Activated naive CD4-positive, alpha-beta T cell treated with anti-CD3 and anti-CD28 coated beads, Interleukin-2, amount 50 U/mL, for 16 hours (primary cell): ENCODE measurements at places on chromosomes 11 and 22.

GRCh38 chr11:1108246-1108900, 33.7 kb downstream of the MUC2 start:
- no peak for DNase-seq

- DNase-seq, result no peak
Measured at GRCh38 chr11:68164437-68164836, 43.2 kb upstream of the CHKA start.

DNA sequence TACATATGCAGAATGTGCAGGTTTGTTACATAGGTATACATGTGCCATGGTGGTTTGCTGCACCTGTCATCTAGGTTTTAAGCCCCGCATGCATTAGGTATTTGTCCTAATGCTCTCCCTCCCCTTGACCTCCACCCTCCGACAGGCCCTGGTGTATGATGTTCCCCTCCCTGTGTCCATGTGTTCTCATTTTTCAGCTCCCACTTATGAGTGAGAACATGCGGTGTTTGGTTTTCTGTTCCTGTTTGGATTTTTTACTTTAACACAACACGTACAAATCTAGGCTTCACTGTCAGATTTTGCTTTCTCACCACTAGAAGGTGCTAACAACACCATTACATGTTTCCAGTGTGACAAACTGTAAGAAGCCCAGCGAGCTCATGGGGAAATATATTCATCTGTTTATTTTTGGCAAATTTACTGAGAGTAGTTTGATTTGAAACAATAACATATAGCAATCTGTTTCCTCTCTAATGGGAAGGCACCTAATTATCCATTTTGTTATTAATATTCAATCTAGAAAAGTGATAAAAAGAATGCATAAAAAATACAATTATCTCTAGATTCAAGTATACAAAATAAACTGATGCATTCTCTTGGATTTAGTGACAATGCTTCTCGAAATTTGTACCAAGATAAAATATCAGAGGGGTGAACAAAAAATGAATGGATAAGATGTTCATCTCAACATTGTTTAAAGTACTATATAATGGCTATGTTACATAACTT, 23.2 kb upstream of the BIRC3 start:
- no peak for DNase-seq

GRCh38 chr11:304915-305843, 2.4 kb upstream of the IFITM2 start:
- peak; percentile 65 for DNase-seq

- DNase-seq, result no peak
Measured at GRCh38 chr11:72336163-72336562, 92.2 kb upstream of the PHOX2A start.

DNA sequence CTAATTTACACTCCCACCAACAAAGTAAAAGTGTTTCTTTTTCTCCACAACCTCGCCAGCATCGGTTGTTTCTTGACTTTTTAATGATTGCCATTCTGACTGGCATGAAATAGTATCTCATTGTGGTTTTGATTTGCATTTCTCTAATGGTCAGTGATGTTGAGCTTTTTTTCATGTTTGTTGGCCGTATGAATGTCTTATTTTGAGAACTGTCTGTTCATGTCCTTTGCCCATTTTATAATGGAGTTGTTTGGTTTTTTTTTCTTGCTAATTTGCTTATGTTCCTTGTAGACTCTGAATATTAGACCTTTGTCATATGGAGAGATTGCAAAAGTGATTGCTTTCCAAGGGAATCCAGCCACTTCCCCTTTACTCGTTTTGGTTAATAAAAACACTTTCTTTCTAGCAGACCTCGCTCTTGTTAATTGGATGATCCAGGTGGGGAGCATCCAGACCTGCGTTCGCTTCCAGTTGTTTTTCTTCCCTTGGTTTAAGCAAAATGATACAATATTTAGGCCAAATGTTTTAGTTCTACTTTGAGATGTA, 17.1 kb upstream of the APOL4 start:
- DNase-seq, result no peak
